IMR-90 (cell line): ENCODE measurements at places on chromosomes 16 and 17. TPM values are rescaled to one million over a fixed set of nuclear protein-coding genes. Genes with fewer than 3 reads are reported as not detected.
A peak's percentile ranks its signal among the peaks of the same experiment; 100 is the strongest.

GRCh38 chr17:36849871-36850348, 87.4 kb upstream of the LHX1 start:
- peak; percentile 63 for DNase-seq

C17orf67 gene
- total RNA-seq: 0.18 and 0.56 TPM in 2 replicates

DNA sequence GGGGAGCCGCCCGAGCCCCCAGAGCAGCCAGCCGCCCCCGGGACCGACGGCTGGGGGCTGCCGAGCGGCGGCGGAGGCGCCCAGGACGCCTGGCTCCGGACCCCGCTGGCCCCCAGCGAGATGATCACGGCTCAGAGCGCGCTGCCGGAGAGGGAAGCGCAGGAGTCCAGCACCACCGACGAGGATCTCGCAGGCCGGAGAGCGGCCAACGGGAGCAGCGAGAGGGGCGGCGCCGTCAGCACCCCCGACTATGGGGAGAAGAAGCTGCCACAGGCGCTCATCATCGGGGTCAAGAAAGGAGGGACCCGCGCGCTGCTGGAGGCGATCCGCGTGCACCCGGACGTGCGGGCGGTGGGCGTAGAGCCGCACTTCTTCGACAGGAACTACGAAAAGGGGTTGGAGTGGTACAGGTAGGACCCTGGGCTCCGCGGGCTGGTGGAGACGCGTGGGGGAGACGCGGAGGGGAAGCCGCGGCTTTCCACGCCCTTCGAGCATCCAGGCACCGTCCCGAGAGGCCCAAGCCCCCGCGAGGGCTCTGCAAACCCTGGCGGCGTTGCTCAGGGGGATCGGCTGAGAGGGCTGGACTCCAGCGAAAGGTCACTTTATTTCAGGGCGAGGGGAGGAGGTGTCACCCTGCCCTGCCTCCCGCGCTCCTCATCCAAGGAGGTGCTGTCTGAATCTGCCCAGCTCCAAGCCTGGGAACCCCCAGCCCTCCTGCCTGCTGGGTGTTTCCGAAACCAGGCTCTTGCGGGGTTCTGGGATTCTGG, 1.2 kb downstream of the HS3ST4 start:
- no peak for DNase-seq

SLFN13 gene
- 2.5 and 3.9 TPM in 2 replicates for total RNA-seq

- DNase-seq: no peak
Measured at GRCh38 chr17:68572138-68572842, 28.9 kb downstream of the FAM20A start.

NOD2 gene
- total RNA-seq: not detected in 2 replicates

ZNF768 gene
- total RNA-seq: 9.2 and 9.3 TPM in 2 replicates

CLTC gene
- 576 and 641 TPM in 2 replicates for total RNA-seq

DNA sequence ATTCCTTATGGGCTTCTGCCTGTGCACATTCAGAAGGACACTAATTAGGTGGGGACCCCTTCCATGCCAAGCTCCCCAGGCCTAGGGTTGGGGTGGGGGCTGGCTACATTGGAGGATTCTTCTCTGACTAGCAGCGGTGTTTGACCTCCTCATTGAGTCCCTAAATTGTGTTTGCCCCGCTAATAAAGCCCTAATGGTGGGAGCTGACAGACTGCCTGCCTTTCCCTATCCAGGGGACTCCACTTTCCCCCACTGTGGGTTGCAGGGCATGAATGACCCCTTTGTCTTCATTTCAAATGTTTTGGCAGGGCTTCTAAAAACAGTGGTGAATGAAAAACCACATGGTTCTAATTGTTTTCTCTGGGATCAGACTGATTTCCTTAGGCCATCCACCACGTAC, 476.8 kb upstream of the CDH11 start:
- no peak for DNase-seq

GRCh38 chr16:88691924-88692560, 5.7 kb upstream of the SNAI3 start:
- DNase-seq: no peak

DNA sequence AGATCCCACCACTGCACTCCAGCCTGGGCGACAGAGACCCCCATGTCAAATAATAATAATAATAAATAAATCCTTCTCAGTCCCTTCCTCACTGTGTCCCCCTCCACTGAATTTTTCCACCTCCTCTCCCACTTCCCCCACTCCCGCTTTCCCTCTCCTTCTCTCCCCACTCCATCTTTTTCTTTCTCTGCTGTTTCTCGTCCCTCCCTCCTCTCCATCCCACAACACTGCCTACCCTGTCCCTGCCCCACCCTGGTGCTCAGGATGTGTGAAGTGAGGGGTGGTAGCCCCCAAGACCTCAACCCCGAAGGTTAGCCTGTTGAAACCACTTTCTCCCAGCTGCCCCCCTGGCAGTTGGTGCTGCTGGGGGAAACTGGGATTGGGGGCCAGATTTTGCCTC, 34.4 kb upstream of the STH start:
- no peak for DNase-seq

KIF19 gene
- not detected in 2 replicates for total RNA-seq

- DNase-seq: peak; percentile 31
Measured at GRCh38 chr16:3431779-3432219, 11.5 kb downstream of the ZNF597 start.

LGALS9B gene
- not detected in 2 replicates for total RNA-seq

- no peak for DNase-seq
Measured at GRCh38 chr16:66459878-66460277, 32.8 kb downstream of the BEAN1 start.
